ENCODE measurements at places on chromosomes 5 and 9. TPM values are rescaled to one million over a fixed set of nuclear protein-coding genes. Genes with fewer than 3 reads are reported as not detected.

The ARID3C gene
- not detected for total RNA-seq

The ANKRD34B gene
- not detected for total RNA-seq

The CCDC187 gene
- under 0.01 TPM for total RNA-seq

The FABP6 gene
- total RNA-seq, result 0.56 TPM

The CAMK2A gene
- not detected for total RNA-seq

The LYRM7 gene
- 6.6 TPM for total RNA-seq

The PCDHB14 gene
- 0.65 TPM for total RNA-seq

The PCDHGB7 gene
- total RNA-seq, result 4.1 TPM

The PIK3R1 gene
- total RNA-seq, result 10.7 TPM

The TLN1 gene
- 136 TPM for total RNA-seq

The TMOD1 gene
- total RNA-seq, result not detected

The TMC1 gene
- not detected for total RNA-seq

The FOXE1 gene
- 1.1 TPM for total RNA-seq

The CNTFR gene
- 0.42 TPM for total RNA-seq

The ENG gene
- total RNA-seq, result 2.0 TPM

The AGXT2 gene
- not detected for total RNA-seq

The ERP44 gene
- total RNA-seq, result 10.7 TPM

The RLN2 gene
- total RNA-seq, result 1.3 TPM

The MEIKIN gene
- total RNA-seq, result not detected

The CYLC2 gene
- total RNA-seq, result not detected

The ECM2 gene
- total RNA-seq, result not detected

The LECT2 gene
- total RNA-seq, result not detected

The DBH gene
- not detected for total RNA-seq

The ZNF484 gene
- 4.9 TPM for total RNA-seq

The HTR1A gene
- not detected for total RNA-seq

The RAB3C gene
- total RNA-seq, result not detected

The HARS1 gene
- 83.6 TPM for total RNA-seq

The RNF44 gene
- 13.0 TPM for total RNA-seq

The CARD6 gene
- total RNA-seq, result 6.5 TPM

The ADAMTSL2 gene
- not detected for total RNA-seq

The TTC23L gene
- total RNA-seq, result 0.05 TPM

The NXNL2 gene
- 0.23 TPM for total RNA-seq

The PCDHGA7 gene
- total RNA-seq, result 0.92 TPM
